ENCODE measurements at places on chromosomes 1 and 21. TPM values are rescaled to one million over a fixed set of nuclear protein-coding genes. Genes with fewer than 3 reads are reported as not detected.

The A3GALT2 gene
- total RNA-seq, result not detected

The AGPAT3 gene
- total RNA-seq, result 53.5 TPM

The PTPN14 gene
- total RNA-seq, result 36.6 TPM

The RNF187 gene
- total RNA-seq, result 130 TPM

The HMCN1 gene
- total RNA-seq, result 9.9 TPM

The USH2A gene
- not detected for total RNA-seq

The LRRN2 gene
- 15.3 TPM for total RNA-seq

The DYRK3 gene
- 9.7 TPM for total RNA-seq
